Mesenteric fat pad (tissue), 1 donor: ENCODE measurements at places on chromosomes 6 and 20. TPM values are rescaled to one million over a fixed set of nuclear protein-coding genes. Genes with fewer than 3 reads are reported as not detected.

The PGC gene
- not detected for total RNA-seq

The PNPLA1 gene
- total RNA-seq, result 0.32 TPM

GRCh38 chr6:68226460-68226859 lies 408.6 kb upstream of the ADGRB3 start:
- DNase-seq, result no peak

The DEFB124 gene
- 1.7 TPM for total RNA-seq

GRCh38 chr6:168618546-168619315 lies 177.7 kb downstream of the SMOC2 start:
- no peak for DNase-seq

The WFDC10B gene
- total RNA-seq, result not detected

- DNase-seq, result no peak
These were observed 5.5 kb downstream of the BFSP1 start for GRCh38 chr20:17525650-17526049.

- no peak for DNase-seq
These were observed 48.5 kb downstream of the KIF13A start for GRCh38 chr6:17938901-17939300.

The SNX9 gene
- 86.9 TPM for total RNA-seq

DNA sequence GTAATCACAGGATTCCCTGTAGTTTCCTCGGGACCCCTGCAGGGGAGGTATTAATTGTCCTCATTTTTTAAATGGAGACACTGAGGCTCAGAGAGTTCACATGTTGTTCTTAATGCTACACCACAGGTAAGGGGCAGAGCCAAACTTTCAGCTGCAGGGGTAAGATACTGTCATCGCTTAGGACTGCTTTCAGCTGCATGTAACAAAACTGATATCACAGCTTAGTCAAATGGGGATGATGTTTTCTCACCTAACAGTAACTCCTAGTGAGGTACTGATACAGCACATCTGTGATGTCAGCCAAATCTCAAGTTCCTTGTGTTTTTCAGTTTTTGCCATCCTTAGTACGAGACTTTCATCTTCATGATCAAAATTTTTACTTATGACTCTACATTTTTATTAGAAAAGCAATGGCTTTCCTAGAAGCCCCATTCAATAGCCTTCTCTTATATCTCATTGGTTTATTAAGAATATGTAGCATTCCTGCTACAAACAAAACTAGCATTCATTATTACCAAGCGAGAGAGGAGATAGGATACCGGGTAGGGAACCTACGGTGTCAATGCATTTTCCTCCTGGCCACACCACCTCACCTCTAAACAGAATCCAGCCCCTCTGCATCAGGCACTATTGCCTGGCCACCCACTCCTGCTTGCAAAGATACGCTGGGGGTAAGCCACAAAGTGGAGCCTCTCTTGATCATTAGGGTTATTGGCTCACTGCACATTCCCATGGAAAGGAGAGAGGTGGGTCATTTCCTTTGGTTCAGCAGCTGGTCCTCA lies 557.5 kb downstream of the CD83 start:
- DNase-seq, result no peak

The ENPP4 gene
- total RNA-seq, result 21.1 TPM

The PRKN gene
- 10.1 TPM for total RNA-seq

- DNase-seq, result no peak
These were observed 242.1 kb downstream of the MAFB start for GRCh38 chr20:40446888-40447287.

- no peak for DNase-seq
These were observed 48.9 kb upstream of the NELFCD start for GRCh38 chr20:58932170-58932569.

GRCh38 chr6:87344731-87345130 lies at the start of gene C6orf163:
Gene C6orf163 (plus strand): TSS chr6:87344813. CDS start chr6:87345100, 287 bp downstream.
- DNase-seq, result no peak

- DNase-seq, result no peak
These were observed 88.6 kb downstream of the PPP1R14C start for GRCh38 chr6:150231525-150231850.

GRCh38 chr20:5309971-5310370 lies 6.8 kb downstream of the PROKR2 start:
- DNase-seq, result no peak
